ENCODE measurements at places on chromosomes 3 and 15. TPM values are rescaled to one million over a fixed set of nuclear protein-coding genes. Genes with fewer than 3 reads are reported as not detected.

Gene SEC22C
- total RNA-seq: 33.3 TPM

Gene CCDC32
- total RNA-seq: 21.9 TPM

Gene HHATL
- total RNA-seq: not detected

Gene SHC4
- 0.92 TPM for total RNA-seq

Gene OR4F15
- total RNA-seq: not detected

Gene PPP1R14D
- total RNA-seq: not detected

Gene NAA50
- total RNA-seq: 161 TPM

Gene KBTBD13
- total RNA-seq: not detected

Gene CHRNA3
- total RNA-seq: 0.82 TPM

Data from A549 treated with Hydrocortisone at 1 μM for 4 hours (cell line).